ENCODE measurements at places on chromosomes 3 and 15.

GRCh38 chr15:44188795-44189194 lies 6.3 kb downstream of the FRMD5 start:
- no peak for DNase-seq

DNA sequence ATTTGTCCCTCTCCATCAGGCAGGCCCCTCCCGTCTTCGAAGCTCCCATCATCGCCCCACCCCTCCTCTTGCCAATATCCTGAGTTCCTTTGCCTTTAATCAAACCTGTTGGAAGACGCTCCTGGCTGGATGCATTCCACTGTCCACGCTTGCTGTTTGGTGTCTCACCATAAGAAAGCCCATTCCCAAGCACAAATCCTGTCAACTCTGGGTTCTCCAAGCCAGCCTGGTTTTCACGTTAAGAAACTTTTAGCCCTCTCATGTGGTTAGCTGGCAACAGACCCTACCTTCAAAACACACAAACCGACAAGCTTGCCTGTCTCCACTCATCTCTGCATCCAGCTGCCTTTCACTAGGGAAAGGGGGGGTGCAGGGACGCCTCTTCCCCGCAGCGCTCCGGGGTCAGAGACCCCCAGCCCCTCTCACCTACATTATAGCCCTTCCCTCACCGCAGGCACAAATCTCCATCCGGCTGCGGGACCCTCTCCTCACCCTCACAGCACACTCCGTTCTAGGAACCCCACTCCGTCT lies 1.1 kb downstream of the GORASP1 start:
- no peak for DNase-seq

- peak; percentile 79 for DNase-seq
Observed at GRCh38 chr3:56467108-56467507, 1.2 kb downstream of the ERC2 start.

GRCh38 chr3:181998828-181999227 lies 287.1 kb downstream of the SOX2 start:
- DNase-seq: no peak

- no peak for DNase-seq
Observed at GRCh38 chr3:17810759-17811158, 68.3 kb upstream of the TBC1D5 start.

DNA sequence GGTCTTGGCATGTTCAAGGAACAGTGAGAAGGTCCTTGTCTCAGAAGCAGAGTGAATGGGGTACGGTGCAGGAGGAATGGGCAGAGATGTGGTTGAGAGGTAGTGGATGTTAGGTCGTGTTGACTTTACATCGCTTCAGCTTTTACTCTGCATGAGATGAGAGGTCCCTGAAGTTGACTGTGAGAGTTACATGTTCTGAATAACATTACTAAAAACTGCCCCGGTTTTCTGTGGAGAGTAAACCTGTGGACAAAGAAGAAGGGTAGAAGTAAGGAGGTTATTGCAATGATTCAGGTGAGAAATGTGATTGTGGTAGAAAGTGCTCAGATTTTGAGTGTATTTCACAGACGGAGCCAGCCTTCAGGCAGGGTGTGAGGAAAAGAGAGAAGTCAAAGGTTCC lies 105.6 kb downstream of the ARNT2 start:
- no peak for DNase-seq

- peak; percentile 25 for DNase-seq
Observed at GRCh38 chr3:14440531-14441239, 38.3 kb downstream of the SLC6A6 start.

- no peak for DNase-seq
Observed at GRCh38 chr15:56950979-56951378, 32.5 kb downstream of the TCF12 start.

GRCh38 chr3:134374791-134375581 lies 739 bp upstream of the AMOTL2 start:
- no peak for DNase-seq

- no peak for DNase-seq
Observed at GRCh38 chr15:38680775-38681174, 116.2 kb upstream of the RASGRP1 start.

DNA sequence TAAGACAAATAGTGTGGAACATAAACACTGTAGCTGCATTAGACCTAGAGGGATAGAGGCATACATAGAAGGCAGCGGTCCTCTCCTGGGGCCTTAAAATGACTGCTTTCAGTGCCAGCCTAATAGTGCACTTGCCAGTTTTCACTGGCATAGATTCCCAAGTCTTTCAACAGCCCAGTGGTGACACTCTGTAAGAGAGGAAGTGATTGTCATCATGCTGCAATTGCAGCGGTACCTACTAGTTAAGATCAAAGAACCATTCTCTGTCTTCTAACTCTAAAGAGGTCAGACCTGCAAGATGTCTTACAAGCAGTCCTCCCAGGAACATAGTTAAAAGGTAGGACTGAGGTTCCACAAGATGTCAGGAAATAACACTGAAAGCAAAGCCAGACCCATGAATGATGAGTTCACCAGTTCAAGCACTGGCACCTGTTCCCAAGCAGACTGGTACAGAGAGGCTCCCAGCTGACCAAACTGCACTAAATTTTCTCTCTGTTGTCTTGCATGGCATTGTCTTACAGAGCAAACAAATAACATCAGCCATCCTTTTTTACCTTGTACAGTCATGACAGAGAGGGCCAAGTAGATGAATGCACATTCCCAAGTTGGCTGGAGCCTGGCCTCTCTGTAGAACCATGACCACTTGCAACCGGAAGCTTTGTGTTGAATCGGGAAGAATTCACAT lies 100.5 kb upstream of the SKOR1 start:
- DNase-seq: no peak

DNA sequence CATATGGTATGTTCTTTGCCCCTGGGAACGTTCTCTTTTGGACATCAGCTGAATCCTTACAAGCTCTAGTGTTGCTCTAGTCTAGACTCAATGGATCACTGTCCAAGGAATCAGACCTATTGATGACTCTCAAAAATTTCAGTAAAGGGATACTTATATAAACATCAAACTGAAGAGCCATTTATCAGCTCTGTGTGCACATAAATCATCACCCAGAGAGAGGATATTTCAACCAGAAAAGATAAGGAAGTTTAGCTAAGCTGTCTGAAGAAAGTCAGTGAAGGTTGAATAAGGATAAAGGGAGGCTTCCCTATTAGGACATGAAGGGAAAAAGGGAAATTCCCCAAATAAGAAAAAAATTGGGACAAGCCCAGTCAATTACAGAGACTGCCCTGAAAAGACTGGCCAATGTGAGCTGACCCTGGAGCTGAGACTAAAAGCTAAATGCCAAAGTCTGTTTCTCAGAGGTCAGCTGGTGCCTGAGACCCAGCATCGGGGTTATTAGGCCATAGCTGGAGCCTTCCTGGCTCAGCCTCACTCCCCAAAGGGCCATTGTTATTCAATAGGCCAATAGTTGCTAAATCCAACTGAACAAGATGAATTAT lies 424.1 kb upstream of the THBS1 start:
- DNase-seq: no peak

GRCh38 chr3:180058238-180058637 lies 21.5 kb upstream of the PEX5L start:
- no peak for DNase-seq

DNA sequence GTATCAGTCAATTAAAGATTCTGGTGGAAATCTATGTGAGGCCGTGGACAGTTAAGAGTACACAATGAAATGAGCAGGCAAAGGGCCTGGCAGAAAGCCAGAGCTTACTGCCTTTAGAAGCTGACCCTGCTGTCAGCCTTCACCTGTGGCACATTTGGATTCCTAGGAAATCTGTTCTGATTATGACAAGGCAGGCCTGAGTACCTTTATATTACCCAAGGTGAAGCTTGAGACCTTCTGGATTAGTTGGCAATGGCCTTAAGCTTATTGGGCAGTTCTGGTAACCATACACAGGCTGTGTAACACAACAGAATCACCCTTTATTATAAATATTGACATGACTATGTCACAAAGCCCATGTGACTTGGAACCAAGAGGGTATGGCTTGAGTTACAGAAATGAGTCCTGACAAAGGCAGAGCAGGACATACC lies 43.2 kb downstream of the NBEAL2 start:
- DNase-seq: no peak

DNA sequence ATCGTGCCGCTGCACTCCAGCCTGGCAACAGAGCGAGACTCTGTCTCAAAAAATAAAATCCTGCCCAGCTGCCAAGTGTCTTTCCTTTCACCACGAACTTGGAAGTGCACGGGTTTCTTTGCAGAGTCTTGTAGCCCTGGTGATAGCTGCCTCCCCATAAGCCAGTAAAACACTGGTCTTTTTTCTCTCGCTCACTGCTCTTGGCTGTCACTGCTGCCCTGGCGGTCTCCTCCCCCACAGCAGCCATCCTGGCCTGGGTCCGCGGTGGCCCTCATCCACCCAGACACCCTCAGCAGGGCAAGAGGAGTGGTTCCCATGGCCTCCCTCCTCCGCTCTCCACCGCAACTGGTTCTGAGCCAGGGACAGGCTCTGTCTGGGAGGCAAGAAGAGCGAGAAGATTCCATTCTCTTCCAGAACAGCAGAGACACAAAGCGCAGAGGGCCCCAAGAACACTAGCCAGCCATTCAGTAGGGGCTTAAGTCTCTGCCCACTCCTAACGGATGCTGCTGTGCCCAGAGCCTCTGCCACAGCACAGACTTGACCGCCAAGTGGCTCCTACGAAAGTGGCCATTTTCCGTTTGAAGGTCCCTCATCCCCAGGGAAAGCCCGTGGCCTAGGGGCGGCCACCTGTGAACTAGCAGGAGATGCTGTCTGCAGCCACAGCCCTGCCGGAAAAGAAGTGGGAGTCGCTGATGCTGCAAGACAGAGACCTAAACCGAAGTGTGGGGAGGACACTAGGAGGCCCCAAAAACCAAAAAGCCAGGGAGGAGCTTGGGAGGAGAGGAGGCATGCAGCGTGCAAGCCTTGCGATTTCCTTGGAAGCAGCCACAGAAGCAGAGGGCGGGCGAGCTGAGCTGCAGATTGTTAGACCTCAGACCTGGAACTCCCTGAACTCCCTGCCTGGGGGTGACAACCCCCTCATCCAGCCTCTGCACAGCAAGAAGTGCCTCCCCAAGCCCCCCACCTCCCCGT lies 44.1 kb downstream of the KLHL25 start:
- DNase-seq: no peak

- no peak for DNase-seq
Observed at GRCh38 chr3:182400838-182401237, 392.5 kb upstream of the ATP11B start.

- DNase-seq: no peak
Observed at GRCh38 chr3:29026286-29026685, 254.6 kb upstream of the RBMS3 start.

GRCh38 chr3:57892423-57892822 lies 115.8 kb upstream of the FLNB start:
- no peak for DNase-seq

- DNase-seq: peak; percentile 20
Observed at GRCh38 chr3:156483961-156484787, 70.7 kb downstream of the SSR3 start.

GRCh38 chr3:143311096-143311495 lies 191.5 kb downstream of the CHST2 start:
- DNase-seq: no peak

DNA sequence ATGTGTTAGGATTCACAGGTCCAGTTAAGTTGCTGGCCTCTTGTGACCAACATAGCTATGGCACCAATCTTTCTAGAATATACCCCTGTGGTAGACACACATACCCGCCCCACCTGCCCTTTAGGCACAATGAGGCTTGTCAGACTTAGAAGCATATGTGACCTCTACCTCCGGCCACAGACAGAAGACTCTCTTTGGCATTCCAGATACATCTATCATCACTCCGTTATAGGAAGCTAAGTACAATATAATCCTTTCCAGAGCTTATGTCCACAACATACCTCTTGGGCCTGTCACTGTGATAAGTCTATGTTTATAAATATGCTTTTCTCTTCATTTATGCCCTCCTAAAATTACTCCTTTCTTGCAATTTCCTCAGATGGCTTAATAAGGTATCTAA lies 39.8 kb downstream of the CD47 start:
- no peak for DNase-seq

- no peak for DNase-seq
Observed at GRCh38 chr15:42108189-42108588, 13.8 kb upstream of the PLA2G4D start.

GRCh38 chr3:193768070-193768394 lies 175.0 kb downstream of the OPA1 start:
- DNase-seq: peak; percentile 13

DNA sequence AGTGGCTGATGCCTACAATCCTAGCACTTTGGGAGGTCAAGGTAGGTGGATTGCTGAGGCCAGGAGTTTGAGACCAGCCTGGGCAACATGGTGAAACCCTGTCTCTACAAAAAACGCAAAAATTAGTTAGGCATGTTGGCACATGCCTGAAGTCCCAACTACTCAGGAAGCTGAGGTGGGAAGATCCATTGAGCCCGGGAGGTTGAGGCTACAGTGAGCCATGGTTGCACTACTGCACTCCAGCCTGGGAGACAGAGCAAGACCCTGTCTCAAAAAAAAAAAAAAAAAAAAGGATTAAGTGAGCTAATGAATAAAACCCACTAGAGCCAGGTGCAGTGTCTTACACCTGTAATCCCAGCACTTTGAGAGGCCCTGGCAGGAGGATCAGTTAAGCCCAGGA lies 6.7 kb upstream of the SEC11A start:
- DNase-seq: no peak

DNA sequence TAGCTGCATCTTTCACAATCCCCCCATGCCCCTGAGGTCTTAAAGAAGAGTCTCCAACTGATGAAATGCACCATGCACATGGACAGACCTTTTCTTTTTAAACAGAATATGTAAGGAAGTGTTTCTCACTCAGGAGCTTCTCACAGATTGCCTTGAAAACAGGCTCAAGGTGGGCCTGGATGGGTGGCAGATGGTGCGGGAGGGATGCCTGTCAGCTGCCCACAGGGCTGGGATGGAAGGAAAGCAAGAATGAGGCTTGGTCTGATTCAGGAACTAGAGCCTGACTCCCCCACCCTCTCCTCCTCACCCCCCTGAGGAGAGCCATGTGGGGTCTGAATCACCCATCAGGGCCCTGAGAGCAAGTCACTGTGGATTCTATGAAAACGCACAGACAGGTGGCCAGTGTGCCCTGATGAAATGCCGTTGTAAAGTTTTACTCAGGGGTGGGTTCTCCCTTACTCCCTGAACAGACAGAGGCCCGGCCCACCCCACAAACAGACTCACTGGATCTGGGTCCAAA lies 67.2 kb downstream of the UMPS start:
- DNase-seq: peak; percentile 42
